GM23248 (cell line): ENCODE measurements at places on chromosomes 2 and 18.

- no peak for DNase-seq
These were observed 100.3 kb downstream of the COL3A1 start for GRCh38 chr2:189074506-189074905.

DNA sequence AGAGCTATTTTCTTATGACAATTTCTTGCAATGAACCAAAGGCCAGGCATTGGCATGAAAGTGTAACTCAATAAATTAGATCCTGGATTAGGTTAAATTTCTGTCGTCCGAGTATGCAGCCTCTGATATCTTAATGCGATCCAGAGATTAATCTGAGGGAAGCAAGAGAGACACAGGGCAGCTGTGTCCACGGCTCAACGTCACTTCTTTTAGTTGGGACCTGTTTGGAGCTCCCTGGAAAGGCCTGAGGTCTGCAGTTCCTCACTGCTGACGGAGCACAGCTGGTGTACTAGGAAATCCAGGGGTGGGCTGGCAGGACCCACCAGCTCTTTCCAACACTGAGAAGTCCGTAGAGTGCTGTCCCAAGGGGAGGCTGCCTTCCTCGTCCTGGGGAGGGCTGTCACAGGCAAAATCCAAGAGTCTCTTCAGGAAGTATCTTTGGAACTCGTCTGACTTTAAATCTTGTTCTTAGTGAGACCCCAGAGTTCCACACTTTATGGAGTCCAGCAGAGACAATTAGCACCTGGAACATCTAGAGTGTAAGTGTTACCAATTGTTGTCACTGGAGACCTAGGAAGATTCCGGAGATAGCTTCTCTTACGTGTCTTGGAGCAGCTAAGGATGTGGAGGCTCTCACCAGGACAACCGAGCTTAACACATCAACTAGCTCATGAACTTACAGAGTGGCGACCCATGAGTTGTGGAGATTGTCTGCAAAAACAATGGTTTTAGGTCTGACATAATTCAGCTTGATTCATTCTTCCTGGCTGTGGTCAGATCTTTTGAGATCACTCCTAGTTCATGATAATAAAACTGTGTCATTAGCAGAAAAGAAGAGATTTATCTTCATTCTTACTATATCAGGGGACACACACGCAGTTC lies 173.7 kb downstream of the ACKR3 start:
- peak; percentile 92 for DNase-seq

DNA sequence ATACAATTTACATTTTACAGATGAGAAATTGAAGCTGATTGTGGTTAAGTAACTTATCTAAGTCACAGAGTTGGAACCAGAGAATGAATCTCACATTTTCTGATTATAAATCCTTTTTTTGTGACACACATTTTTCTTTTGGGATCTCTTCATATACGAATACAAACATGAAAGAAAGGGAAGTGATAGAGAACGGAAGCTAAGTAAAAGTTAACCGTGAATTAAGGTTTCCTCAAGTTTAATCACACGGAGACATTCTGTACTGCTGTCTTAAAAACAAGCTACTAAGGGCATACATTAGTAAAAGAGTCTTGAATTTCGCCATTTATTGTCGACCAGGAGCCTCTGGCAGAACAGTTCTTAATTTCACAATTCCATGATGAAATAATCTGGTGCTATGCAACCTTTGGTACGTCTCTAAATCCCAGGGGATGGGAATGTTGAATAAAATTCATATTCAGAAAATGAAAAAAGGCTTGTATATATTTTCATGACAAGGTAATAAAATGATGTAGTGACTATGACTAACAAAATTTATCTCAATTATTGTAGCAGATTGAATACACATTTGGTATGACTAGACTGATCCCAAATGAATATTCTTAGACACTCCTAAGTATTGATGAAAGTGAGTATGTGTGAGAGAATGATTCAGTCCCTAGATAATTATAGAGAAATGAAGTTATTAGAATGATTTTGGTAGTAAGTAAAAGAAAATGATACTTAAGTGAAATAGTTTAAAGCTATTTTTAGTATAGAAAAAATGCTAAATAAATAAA lies 40.3 kb upstream of the ZSWIM2 start:
- peak; percentile 48 for DNase-seq

DNA sequence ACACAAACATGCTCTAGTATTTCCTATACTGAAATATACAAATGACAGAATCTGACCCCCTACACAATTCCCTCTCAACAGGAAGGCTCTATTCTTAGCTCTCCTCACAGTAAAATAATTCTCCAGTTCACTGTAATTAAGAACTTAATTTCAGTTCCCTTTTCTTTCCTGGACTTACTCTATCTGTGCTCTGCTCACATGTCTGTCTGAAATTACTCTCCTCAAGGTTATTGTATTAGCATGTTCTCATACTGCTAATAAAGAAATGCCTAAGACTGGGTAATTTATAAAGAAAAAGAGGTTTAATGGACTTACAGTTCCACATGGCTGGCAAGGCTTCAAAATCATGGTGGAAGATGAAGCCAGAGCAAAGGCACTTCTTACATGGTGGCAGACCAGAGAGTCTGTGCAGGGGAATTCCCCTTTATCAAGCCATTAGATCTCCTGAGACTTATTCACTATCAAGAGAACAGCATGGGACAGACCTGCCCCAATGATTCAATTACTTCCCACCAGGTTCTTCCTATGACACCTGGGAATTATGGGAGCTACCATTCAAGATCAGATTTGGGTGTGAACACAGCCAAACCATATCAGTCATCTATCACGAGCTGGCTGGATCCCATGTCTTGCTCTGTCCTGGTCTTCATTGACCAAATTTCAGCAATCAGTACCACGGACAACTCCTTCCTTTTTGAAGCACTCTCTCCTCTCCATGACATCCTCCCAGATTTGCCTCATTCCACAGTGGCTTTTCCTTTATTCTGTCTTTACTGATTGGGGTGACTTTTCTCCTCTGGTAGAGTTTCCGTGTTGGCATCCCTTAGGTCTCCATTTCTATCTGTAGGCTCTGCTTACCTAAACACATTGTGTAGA lies 110.9 kb downstream of the GALR1 start:
- no peak for DNase-seq

GRCh38 chr2:138760676-138761075 lies 19.5 kb downstream of the NXPH2 start:
- DNase-seq, result no peak

DNA sequence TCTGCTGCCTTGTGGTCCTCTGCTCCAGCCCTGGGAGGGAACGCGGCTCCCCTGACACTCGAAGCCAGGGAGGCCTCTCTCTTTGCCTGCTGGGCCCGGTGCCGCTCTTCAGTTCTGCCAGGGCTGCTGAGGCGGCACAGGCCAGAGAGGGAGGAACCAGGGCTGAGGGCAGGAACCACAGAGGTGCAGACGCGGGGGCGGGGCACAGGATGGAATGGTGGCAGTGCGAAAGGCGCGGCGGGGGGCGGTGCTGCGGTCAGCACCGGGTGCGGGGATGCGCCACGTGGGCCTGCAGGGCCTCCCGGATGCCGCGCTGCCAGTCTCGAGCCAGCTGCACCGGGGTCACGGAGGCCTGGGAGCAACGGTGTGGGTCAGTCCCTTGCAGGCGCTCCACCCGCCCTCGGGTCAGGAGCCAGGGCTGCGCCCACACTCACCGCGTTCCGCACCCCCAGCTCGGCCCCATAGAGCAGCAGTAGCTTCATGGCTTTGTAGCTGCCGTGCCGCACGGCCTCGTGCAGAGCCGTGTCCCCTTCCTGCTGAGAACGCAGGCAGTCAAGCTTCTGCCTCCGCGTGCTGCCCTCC lies 4.4 kb downstream of the ANKRD23 start:
- DNase-seq, result no peak

GRCh38 chr2:48397846-48398245 lies 132.1 kb upstream of the STON1 start:
- DNase-seq, result no peak

DNA sequence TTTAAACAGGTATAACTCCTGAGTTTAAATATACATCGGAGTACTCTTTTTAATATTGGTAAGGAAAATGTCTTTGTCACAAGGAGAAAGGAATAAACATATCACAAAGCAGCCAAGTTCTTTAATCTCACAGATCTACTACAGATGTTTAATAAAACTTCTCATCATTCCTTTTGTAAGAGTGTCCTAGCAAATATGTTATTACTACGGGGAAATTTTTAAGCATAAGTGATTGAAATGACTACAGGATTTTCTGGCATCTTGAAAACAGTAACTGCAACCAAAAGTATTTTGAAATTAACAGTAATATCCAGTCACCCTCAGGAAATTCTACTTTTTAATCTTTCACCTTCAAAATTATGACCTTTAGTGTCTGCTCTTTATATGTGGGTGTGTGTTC lies 403.1 kb downstream of the IRS1 start:
- DNase-seq, result peak; percentile 14

DNA sequence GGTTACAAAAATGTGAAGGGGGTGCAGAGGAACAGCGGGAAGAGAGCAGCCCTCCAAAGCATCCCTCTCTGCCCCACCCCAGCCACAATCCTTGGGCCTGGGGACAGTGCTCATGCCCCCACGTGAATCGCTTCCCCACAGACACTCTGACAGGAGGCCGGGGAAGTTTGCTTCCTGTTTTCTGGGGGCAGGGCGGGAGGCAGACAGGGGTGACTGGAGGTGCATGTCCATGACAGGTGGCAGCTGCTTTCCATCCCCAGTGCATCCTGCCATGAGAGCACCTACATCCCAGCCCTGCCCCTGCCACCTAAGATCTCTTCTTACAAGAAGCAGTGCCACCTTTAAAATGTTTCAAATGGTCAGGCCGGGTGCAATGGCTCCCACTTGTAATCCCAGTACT lies 47.2 kb upstream of the UBE2F start:
- no peak for DNase-seq

GRCh38 chr2:113078350-113078839 lies 10.6 kb downstream of the IL1F10 start:
- peak; percentile 81 for DNase-seq

DNA sequence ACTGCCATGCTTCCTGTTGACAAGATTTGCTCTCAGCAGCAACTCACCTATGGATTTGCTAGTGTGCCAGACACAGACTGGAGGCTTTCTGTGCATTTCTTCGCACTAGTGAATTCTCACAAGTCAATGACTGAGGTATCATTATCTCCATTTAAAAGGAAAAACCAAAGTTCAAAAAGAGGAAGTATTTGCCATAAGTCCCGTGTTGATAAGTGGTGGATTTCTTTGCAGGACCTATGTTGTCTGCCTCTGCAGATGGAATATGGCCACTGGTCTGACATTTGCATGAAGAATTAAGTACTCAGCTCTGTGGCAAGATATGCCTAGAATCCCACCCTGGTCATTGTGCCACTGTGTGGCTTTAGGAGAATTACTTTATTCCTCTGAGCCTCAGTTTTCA lies 299.6 kb downstream of the PAX3 start:
- no peak for DNase-seq

DNA sequence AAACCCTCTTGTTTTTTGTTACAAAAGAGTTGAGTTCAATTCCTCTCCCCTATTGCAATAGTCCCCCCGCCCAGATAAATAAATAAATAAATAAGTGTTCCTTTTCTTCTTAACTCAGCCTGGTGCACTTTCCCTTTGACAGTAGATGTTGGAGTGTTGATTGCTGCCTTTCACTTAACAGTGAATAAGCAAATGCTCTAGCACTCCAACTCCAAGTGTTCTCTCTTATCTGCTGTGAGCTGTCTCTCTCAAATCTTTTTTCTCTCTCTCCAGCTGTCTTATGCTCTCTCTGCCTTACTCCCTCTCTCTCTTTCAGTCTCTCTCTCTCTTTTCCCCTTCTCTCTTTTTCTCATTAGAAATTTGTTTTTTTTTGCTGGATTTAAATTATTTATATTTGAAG lies 216.7 kb downstream of the TMX3 start:
- DNase-seq, result no peak

GRCh38 chr2:100675855-100676254 lies 113.1 kb downstream of the PDCL3 start:
- no peak for DNase-seq

GRCh38 chr2:232886632-232887031 lies 16.6 kb downstream of the SNORC start:
- no peak for DNase-seq

- DNase-seq, result no peak
These were observed 69.1 kb upstream of the AFF3 start for GRCh38 chr2:100211521-100211920.

- no peak for DNase-seq
These were observed 148.0 kb downstream of the PARD3B start for GRCh38 chr2:204693262-204693661.
